ENCODE measurements at places on chromosomes 16 and 17.

GRCh38 chr17:80118601-80119270, 17.4 kb downstream of the GAA start:
- DNase-seq = no peak

DNA sequence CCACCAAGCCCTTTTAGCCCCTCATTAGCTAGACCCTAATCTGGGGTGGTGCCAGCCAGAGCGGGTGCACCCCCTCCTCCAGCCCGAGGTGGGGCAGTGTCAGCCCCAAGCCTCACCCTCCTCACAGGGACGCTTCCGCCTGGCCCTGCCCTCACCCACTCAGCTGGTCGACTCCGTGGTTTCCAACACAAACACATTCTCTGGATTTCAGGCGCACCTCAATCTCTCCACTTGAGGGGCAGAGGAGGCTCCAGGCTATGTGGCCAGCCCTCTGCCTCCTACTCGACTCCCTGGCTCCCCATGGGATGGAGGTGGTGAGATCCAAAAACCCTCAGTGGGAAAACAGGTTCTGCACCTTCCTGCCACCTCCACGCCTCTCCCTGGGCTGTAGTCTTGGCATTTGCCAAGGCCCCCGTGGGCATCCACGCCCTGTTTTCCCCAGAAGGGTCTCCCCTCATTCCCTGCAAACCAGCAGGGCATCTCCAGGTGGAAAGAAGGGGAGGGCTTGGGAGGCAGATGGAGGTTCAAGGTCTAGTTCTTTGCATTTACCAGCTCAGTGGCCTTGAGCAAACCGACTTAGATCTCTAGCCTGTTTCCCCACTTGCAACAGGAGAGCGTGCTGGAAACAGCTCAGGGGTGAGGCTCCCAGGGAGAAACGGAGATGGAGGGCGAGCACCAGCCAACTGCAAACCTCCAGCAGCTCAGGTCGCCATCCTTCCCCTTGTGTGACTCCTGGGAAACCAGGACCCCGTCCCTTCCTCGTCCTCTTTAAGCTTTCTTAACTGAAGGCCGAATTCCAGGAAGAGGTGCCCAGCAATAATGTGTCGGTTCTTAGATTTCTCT, 1.7 kb downstream of the EMP2 start:
- no peak for DNase-seq

- DNase-seq = no peak
Observed at GRCh38 chr17:34504814-34505484, 74.4 kb upstream of the TMEM132E start.

DNA sequence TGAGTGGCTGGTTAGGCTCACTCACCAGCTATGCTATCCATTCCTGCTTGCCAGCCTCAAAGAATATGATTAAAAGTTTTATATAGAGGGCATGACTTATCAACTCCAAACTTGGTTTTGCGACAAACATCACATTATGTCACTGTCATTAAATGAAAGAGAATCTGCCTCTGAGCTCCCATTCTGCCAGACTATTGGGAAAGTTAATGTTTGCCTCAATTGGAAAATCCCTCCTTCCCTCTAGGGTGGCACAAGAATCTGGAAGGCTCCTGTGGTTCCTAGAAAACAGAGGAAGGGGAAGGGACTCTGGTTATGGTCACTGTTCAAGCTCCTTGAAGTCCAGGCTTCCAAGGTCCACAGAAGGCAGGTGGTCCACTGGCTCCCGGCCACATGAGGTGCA, 50.5 kb upstream of the TEX2 start:
- no peak for DNase-seq

GRCh38 chr17:19705201-19705600, 11.2 kb downstream of the SLC47A2 start:
- DNase-seq = no peak

DNA sequence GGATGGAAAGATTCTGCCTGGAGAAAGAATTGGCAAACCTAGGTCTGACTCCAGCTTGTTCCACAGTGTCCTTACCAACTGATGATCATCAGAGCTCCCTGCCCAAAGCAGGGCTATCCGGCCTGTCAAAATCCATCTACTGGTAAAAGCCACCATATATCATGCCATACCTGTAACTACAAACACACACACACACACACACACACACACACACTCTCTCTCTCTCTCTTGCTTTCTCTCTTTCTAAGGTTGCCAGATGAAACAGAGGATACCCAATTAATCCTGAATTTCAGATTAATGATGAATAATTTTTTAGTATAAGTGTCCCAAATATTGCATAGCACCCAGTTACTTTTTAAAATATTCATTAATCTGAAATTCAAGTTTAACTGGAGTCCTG, 1.5 kb upstream of the MMP28 start:
- no peak for DNase-seq

Measured in stimulated activated CD8-positive, alpha-beta memory T cell treated with anti-CD3 and anti-CD28 coated beads, Interleukin-15, amount 100 ng/mL, for 48 hours (primary cell).